NCI-H345 (cell line): ENCODE measurements at places on chromosomes 16 and 17.

DNA sequence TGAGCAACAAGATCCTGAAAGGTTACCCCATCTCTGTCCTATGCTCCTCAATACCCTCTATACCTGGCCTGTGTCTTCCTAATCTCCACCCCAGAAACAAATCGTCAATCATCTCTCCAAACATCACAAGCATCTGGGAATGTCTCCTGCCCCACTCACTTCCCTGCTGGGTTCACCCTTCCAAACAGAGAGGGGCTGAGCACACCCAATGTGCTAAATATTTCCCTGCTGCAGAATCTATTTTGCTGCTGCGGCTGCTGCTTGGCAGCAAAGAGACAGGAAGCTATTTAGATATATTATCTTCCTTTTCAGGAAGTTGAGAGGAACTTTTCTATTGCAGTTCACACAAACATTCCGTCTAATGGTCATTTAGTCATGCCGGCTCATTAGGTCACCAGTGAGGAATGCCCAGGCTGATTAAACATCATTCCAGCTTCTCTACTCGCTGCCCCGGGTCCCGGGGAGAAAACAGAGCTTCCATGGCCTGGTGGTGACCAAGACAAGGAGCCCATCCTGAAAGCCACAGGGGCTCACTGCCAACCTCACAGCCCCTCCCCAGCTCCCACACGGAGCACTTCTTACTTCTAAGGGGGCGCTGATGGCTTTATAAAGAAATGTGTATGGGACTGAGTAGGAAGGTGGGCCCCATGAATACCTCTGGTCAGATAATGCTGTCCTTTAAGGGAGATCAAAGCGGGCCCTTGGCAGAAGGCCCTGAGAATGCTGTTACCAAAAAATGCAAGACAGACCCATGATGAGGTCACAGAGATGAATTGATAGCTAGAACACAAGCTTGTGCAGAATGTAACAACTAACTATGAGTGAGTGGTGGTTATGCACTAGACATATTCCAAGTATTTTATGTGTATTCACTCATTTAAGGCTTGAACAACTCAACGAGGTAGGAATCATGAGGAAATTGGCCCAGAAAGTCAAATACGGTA is 218.3 kb downstream of the SOX9 start:
- no peak for DNase-seq

DNA sequence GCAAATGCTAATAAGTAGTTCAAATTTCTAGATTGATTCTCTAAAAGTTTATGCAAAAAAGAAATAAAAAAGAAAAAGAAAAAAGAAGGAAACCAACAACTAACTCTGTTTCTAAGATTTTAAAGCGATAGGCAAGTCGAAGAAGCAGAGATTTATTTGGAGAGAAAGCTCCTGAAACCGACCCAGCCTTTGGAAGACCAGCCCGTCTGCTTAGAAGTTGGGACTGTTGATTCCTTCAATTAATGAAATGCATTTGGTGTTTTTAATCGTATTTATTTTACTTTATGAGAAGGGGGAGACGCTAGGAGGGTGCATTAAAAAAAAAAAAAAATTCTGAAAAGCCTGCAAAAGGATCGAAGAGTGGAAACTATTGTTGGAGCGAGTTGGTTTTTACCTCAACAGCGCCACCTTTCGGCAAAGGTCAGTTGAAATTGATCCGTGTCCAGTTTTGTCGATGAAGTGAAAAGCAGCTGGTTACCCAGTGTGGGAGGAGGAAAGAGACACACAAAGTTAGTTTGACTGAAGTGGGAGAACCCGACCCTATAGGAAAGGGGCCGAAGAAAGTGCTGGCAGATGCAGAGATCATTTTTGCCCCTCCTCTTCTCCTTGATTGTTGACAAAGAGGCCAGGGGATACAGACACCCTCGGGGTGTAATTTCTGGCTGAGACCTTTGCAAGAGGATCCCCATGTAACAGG is 1.5 kb upstream of the MAF start:
- DNase-seq = peak; percentile 64

DNA sequence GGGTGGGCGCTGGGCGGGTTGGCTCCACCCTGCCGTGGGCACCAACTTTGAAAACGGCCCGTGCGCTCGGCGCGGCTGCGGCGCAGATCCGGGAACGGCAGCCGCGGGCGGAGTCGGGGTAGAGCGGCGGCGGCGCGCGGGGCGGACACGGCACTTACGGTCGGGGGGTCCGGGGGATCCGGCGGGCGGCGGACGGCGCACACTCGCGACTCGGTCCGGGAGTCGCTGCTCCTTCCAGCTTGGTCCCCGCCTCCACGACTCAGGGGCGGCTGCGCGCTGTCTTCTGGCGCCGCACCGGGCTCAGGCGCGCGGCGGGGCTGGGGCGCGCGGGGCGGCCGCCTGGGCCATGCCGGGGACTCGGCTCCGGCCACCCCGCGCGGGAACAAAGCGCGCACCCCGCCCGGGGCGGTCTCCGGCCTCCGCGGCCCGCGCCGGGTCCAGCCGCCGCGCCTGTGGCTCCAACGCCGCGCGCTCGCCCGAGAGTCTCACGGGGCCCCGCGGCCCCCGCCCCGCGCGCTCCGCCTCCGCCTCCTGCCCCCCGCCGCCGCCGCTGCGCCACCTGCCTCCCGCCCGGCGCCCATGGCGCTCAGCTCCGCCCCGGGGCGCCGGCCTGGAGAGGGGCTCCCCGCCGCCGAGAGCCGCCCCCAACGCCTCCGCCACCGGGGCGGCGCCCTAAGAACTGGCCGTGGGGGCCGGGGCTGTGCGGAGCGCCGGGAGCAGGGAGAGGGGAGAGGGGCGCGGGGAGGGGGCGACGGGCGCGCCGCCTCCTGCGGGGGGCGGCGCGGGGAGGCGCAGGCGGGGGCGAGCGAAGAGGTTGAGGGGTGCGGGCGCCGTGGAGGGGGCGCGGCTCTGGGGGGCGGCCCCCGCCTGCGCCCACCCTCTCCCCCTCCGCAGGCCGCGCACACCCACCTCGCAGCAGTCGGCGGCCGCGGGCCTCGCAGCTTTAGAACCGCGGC is 35.9 kb downstream of the CBFA2T3 start:
- peak; percentile 46 for DNase-seq

GRCh38 chr16:50360033-50360778 is 8.6 kb downstream of the BRD7 start:
- DNase-seq = no peak

DNA sequence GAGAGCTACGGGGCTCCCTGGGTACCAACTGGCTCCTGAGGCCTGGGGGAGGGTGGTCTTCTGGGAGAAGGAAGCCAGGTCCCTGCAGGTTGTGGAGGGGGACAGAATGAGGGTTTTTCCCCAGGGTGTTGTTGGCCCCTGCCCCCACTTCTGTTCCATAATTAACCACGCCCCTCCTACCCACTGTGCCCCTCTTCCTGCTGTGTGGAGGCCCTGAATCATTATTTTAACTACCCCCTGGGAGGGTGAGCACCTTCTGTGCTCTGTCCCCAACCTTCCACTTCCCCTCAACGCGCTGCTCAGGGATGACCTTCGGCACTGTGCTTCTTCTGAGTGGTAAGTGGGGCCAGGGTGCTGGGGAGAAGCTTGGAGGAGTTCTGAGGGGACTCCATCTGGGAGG is at the start of gene ITGAD:
TSS of gene ITGAD (plus strand) at position 280 of the 400 bp plus-strand sequence. CDS start at position 306, 26 bp downstream.
- no peak for DNase-seq

- DNase-seq = no peak
Observed at GRCh38 chr16:84585886-84586285, 32.0 kb downstream of the COTL1 start.

- no peak for DNase-seq
Observed at GRCh38 chr17:45787044-45787443, 2.9 kb downstream of the CRHR1 start.

- DNase-seq = peak; percentile 12
Observed at GRCh38 chr16:15427648-15428239, 6.6 kb upstream of the BMERB1 start.

DNA sequence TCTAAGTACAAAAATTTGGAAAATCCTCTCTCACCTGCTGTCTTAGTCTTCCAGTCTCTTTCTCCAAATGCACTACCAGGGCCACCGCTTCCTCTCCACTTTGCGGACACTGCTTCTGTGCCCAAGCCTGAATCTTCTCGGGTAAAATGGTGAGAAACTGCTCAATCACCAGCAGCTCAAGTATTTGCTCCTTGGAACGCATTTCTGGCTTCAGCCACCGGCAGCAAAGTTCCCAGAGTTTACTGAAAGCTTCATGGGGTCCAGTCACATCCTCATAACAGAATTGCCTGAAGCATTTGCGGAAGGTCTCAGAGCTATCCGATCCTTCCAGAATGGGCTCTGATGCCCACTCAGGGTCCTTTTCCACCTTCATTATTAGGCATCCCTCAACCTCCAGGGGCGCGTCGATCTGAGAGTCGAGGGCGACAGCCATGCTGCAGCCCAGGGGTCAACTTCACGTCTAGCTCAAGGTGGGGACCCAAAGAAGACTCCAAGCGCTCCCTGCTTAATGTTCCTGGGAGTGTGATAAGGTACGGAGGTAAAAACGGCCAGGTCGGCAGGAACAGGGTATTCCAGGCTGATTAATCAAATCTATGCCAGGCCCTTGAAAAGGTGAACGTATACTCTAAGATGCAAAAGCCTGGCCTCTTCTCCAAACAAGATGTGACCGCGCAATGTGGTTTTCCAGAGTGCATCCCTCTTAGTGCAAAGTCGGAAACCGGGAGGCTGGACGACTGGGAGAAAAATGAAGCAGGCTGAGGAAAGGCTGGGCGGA is 763 bp downstream of the ZKSCAN2 start:
- DNase-seq = peak; percentile 25

DNA sequence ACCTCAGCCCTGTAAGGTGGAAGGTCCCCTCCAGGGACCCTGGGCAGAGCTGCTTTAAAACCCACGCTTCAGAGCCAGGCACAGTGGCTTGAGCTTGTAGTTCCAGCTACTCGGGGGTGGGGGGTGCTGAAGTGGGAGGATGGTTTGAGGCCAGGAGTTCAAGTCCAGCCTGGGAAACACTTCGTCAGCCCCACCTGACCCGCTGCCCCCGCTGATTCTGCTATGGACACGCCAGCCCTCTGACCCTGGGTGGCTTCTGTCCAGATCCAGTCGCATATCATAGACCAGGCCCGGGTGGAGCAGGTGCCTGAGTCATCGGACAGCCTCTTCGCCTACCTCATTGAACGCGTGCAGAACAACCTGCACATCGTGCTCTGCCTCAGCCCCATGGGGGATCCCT is 35.2 kb upstream of the KDM6B start:
- DNase-seq = no peak

DNA sequence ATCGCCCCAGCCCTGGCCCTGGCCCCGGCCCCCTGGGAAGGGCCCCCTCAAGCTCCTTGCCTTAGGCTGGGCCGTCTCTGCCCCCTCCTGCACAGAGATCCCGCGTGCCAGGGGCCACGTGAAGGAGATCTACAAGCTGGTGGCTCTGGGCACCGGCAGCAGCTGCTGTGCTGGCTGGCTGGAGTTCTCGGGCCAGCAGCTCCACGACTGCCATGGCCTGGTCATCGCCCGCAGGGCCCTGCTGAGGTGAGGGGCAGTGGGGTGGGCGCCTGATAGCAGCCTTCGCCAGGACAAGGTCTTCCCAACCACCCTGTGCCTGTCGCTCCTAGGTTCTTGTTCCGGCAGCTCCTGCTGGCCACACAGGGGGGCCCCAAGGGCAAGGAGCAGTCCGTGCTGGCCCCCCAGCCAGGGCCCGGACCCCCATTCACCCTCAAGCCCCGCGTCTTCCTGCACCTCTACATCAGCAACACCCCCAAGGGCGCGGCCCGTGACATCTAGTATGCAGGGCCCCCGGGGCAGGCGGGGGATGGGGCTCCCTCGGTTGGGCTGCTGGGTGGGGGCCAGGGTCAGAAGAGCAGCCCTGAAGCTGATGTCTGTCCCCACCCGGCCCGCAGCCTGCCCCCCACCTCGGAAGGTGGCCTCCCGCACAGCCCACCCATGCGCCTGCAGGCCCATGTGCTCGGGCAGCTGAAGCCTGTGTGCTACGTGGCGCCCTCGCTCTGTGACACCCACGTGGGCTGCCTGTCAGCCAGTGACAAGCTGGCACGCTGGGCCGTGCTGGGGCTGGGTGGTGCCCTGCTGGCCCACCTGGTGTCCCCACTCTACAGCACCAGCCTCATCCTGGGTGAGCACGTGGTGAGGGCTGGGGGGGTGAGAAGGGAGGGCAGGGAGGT is 4.5 kb downstream of the ADAD2 start:
- DNase-seq = no peak

DNA sequence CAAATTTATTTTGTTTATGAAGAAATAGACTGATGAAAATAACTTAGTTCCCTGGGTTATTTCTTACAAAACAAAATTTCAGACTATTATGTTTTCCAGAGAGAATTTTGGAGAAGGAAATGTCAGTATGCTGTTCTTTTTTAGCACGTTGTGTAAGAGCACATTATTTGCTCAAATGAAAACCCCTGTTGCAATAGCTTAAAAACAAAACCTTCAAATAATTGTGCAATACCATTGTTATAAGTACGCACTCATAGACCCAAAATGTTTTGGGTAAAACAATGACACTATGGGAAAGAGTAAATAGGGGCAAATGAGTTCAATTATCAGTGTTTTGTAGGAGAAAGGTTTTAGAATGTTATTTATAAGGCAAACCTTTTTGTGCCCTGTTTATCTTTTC is 18.2 kb downstream of the VMP1 start:
- no peak for DNase-seq

GRCh38 chr16:74107795-74108610 is 188.6 kb upstream of the PSMD7 start:
- DNase-seq = no peak

- no peak for DNase-seq
Observed at GRCh38 chr16:79181419-79181818, 419.1 kb downstream of the MAF start.

DNA sequence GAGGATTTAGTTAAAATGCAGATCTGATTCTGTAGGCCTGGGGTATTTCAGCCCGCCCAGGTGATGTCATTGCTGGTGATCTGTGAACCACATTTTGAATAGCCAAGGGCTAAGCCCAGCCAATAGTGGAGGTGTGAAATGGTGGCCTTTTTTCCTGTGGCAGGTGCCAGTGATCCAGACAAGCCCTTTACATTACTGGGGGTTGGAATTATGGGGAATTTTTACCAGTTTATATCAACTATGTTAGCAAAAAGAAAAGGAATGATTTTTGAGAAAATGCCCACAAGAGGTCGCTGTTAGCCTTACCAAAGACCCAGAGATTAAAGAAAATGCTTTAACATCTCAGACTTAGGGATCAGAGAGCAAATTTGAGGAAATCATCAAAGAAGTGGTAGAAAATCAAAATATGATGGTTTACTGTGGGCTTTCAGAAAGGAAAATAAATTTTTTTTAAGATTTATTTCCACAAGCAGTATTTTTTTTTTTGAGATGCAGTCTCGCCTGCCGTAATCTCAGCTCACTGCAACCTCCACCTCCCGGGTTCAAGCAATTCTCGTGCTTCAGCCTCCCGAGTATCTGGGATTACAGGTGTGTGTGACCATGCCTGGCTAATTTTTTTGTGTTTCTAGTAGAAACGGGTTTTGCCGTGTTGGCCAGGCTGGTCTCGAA is 3.9 kb downstream of the VPS35L start:
- DNase-seq = peak; percentile 48

DNA sequence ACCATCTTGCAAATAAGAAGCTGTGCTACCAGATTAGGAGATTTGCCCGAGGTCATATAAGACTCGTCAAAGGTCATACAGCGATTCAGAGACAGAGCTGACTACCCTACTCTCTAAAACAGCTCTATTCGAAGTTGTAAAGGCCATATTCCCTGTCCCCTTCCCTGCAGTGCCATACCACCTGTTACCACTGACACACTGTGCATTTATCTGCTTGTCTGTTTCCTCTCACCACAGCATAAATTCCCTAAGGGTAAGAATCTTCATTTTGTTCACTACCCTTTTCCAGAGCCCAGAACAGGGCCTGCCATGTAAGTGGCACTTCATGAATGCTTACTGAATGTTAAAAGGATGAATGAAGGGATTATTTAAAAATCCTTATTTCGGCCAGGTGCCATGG is 3.4 kb upstream of the KSR1 start:
- DNase-seq = no peak

GRCh38 chr16:575354-576196 is 5.8 kb downstream of the PIGQ start:
- DNase-seq = no peak
